ENCODE measurements at places on chromosomes 2 and 18.

GRCh38 chr18:36108196-36108595 is 20.9 kb downstream of the SLC39A6 start:
- no peak for DNase-seq

GRCh38 chr2:212477571-212477970 is 61.0 kb downstream of the ERBB4 start:
- no peak for DNase-seq

DNA sequence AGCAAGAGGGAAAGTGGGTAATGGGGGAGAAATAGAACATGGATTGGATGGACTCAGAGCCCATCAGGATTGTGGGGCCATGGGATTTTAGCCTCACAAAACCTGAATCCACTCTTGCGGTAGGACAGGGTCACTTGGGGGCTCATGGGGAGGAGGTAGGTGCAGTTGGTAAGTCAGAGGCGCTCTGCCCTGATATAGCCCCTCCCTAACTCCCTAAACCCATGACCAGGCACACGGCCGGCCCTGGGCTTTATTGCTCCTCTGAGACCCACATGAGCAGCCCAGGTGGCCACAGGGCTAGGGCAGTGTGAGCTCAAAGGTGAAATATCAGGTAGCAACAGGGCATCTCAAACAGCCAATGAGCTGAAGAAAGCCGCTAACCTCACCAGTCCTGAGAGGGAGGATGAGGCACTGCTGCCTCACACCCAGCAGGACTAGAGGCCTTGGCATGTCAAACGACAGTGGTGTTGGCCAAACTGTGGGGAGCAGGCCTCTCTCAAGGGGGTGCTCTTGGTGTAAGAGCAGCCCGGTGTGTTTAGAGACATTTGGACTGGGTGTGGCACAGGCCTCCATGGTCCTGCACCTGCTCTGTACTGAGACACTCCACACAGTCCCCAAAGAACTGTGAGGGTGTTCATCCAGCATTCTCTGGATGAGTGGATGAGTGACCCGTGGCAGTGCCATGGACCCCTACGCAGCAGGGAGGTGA is 90.8 kb upstream of the HS6ST1 start:
- DNase-seq, result no peak

DNA sequence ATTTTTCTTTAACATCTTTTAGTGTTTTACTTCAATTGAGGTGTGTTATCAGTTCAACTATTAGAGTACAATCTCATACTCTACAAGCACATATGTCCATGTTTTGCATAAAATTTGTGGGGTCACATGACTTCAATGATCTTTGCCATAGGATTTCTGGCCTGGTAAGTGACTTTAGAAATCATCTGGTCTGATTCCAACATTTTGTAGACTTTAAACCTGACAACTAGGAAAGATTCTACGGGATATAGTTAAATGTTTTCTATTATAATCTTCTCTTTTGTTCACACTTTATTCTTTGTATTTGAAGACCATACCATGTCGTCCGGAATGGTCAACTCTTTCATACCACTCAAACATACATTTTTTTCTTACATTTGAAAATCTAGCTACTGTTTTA is 62.0 kb upstream of the NEUROD1 start:
- no peak for DNase-seq

- no peak for DNase-seq
Observed at GRCh38 chr2:240648650-240649275, 23.5 kb downstream of the GPR35 start.

DNA sequence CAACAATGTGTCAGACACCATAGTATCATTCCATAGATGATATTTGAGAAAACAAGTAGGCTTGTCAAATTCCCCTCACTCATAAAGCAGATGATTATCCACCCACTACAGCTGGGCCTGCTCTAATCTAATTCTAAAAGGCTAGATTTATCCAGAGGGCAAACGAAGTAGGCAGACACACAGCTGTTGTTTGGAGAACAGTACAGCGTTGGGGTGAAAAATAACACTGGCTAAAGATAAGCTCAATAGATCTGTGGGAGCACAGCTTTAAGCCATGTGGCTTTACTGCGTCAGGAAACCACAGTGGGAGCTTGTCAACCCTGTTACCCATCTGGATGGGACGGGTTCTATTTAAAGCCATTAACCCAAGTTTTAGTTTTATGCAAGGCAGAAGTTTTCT is 48.9 kb upstream of the COBLL1 start:
- no peak for DNase-seq

GRCh38 chr2:216713691-216714336 is 18.5 kb upstream of the IGFBP5 start:
- DNase-seq, result peak; percentile 92

DNA sequence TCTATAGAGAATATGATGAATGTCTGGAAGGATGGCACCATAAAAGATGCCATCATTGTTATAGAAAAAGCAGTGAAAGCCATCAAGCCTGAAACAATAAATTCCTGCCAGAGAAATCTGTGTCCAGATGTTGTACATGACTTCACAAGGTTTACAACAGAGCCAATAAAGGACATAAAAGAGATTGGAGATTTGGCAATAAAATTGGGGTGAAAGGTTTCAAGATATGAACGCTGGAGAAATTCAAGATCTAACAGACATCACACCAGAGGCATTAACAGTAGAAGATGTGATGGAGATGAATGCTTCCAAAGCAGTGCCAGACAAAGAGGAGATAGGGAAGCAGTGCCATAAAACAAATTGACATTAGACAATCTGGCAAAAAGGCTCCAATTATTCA is 518.8 kb upstream of the ACVR2A start:
- DNase-seq, result no peak

GRCh38 chr18:56393870-56394269 is 244.5 kb downstream of the TXNL1 start:
- DNase-seq, result no peak

DNA sequence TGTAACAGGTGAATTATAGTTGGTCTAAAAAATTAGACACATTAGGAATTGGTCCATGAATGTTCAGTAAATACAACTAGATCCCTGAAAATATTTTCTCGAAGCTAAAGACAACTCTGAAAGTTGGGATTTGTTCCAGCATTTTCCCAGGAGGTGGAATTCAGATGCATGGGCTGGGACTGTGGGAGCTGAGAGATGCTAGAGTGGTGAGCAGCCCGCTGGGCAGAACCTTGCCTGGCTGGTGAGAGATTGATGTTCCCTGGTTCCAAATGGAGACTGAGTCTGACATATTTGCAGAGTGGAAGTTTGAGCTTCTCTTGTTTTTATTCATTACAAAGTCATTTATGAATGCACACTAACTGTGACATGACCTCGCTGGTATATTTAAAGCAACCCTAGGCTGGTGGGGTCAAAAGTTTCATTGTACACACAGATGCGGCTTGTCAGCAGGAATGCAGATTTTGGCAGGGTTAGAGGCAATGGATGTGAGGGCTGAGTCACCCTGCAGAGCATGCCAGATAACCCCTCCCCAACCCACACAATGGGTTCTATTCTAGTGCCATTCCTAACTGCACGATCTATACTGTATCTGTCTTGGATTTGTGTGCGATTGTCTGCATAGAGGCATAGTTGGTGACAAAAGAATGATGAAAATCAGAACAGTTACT is 23.5 kb upstream of the TMEM178A start:
- peak; percentile 64 for DNase-seq

GRCh38 chr2:188600536-188601210 is 309.0 kb downstream of the GULP1 start:
- peak; percentile 31 for DNase-seq

- DNase-seq, result no peak
Observed at GRCh38 chr2:209610631-209611030, 161.0 kb upstream of the UNC80 start.

DNA sequence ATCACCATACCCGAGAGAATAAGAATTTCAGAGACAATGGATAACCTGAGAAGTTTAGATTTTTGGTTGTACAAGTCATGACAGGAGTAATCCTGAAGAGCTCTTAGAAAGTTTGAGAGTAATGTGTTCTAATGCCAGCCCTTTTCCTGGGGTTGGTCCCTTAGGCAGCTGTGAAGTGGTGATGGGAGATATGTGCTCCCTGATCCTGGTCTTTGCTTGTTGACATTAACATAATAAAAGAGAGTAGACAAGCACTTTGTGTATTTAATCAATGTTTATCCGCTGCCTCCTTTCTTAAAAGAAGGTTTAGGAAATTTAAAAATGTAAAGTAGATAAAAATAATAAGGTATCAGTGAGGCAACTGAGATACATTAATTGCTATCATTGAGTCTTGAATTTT is 13.8 kb upstream of the DSC3 start:
- DNase-seq, result no peak

DNA sequence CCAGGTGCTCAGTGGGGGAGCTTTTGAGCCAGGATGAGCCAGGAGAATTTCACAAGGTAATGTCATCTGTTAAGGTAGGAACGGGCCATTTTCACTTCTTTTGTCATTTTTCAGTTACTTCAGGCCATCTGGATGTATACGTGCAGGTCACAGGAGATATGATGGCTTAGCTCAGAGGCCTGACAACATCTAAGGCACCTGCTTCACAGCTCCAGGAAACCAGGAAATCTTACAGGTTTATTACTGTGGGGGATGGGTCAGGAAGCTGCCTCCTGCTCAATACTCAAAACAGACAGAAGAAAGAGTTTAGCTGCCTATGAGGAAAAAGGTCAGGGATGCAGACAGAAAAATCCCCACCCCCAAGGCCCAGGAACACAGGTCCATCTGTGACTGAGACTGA is 364.3 kb upstream of the LRP1B start:
- no peak for DNase-seq

GRCh38 chr2:229686122-229686919 is 28.0 kb downstream of the DNER start:
- no peak for DNase-seq

- DNase-seq, result no peak
Observed at GRCh38 chr18:33744032-33744697, 166.1 kb downstream of the ASXL3 start.

DNA sequence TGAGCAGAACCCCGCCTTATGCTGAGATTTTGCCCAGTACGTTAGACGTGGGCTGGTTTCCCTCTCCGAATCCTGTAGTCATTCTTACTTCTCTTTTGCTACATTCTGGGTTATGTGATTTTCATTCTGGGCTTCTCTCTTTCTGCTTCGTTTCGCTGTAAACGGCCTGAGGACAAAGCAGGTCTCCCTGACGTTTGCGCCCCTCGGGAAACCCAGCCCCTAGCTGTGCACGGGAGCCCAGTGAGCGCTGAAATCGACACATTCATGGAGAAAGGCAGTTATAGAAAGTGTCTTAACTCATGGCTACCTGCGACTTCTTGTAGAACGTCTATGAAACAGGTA is 22.7 kb upstream of the MC5R start:
- no peak for DNase-seq

GRCh38 chr2:176106581-176107539 is at the start of gene HOXD11:
HOXD11 (plus strand) TSS chr2:176107280; CDS start chr2:176107356, 76 bp downstream.
- no peak for DNase-seq

GRCh38 chr2:201972621-201973255 is 60.9 kb upstream of the FZD7 start:
- no peak for DNase-seq

- DNase-seq, result no peak
Observed at GRCh38 chr18:54020156-54020745, 204.2 kb downstream of the MBD2 start.

DNA sequence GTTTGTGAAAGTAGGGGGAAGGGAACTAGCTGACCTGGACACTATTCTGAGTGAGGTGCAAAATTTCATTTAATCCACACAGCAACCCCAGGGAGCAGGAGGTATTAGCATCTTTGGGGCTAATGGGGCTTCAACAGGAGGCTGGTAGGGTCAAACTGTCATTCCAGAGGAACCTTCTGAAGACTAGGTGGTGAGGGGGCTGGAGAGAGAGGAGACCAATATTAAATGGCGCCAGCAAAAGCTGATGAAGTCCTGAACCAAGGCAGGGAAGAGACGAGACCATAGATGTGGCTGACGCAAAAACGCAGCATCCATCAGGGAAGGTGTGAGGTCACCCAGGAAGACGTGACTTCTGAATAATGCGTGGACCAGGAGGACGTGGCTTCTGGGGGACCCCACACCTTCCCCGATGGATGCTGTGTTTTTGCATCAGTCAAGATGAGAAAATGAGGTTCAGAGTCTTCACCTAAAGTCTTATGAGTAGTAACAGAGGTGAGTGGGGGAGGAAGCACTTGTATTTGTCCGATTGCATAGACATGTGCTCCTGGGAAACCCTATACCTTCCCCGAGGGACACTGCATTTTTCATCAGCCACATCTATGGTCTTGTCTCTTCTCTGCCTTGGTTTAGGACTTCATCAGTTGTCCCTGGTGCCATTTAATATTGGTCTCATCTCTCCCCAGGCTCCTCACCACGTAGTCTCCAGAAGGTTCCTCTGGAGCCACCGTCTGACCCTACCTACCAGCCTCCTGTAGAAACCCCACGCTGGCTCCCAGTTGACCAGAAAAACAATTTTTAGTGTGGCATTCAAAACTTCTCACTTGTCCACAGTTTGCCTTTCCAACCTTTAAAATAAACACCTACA is 188.6 kb downstream of the MYCN start:
- DNase-seq, result no peak

DNA sequence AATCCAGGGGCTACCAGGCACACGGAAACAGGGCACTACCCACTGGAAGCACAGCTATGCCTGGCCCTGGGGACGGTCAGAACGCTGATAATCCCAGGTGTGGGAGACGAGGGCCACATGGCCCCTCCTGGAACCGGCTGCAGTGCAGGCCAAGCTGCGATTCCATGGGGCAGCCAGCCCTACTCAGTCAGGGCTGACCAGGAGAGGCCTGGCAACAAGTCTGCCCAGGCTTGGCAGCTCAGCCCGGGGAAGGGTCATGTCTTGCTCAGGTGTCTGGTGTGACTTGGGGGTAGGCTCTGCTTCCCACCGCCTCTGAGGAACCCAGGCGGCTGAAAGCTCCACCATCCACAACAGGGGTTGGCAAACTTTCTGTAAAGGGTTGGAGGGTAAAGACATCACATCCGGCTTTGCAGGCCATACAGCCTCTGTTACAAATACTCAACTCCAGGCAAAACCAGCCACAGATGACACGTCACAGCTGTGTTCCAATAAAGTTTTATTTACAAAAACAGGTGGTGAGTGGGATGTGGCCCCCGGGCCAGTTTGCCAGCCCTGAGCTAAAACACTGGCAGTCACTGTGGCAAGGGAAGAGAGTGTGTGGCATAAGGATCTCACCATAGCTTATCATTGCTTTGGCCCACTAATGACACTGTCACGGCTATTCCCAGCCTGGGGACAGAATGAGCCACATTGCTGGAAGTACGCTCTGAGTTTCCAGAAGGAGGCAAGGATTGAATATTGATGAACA is 85.2 kb downstream of the NDUFA10 start:
- DNase-seq, result no peak

- DNase-seq, result no peak
Observed at GRCh38 chr18:23903971-23904370, 110.6 kb upstream of the TTC39C start.

GRCh38 chr2:199882667-199883066 is 28.4 kb upstream of the C2orf69 start:
- DNase-seq, result no peak
